ENCODE measurements at places on chromosomes 7 and 10. TPM values are rescaled to one million over a fixed set of nuclear protein-coding genes. Genes with fewer than 3 reads are reported as not detected.

DNA sequence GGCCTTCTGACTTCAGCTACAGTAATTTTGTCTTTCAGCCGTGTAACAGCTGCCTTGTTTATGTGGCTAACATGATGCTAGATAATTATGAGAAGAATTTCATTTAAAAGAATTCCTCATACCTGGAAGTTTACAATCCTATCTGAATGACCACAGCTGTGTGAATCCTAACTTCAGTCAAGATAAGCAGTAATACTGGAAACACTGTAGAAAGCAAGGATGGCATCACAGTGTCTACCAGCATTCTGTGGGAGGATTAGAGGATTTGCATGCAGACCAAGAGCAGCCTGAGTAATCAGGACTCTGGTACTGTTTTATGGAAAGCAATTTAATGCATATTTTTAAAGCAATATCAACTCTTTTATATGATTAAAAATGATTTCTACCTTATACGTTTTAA is 282.4 kb downstream of the EXOC4 start:
- no peak for DNase-seq

GRCh38 chr10:11754173-11754572 is 12.0 kb downstream of the ECHDC3 start:
- DNase-seq = no peak

GRCh38 chr10:13765641-13766341 is 179.0 kb downstream of the PRPF18 start:
- no peak for DNase-seq

Gene RELN
- 7.4 TPM for total RNA-seq

DNA sequence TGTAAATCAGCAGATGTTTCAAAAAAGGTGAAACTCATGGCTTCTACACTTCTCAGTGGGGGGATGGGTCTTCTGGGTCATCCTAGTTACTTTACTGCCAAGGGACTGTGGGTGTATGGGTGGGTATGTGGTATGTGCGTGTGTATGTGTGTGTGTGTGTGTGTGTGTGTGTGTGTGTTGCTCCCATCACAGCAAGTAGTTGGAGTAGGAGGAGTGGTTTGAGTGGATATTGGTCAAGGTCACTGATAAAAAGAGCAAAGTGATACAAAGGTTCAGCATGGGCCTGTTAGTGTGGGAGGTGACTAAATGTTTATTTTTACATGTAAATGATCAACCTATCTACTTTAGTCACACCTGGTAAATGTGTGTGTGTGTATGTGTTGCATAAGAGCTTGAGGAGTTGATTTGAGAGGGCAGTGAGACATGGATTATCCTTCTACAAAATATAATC is 11.8 kb upstream of the COBL start:
- no peak for DNase-seq

GRCh38 chr10:14560274-14560673 is 214.4 kb downstream of the FAM107B start:
- no peak for DNase-seq

Gene JAKMIP3
- total RNA-seq = 0.49 TPM

Gene CXCL12
- 112 TPM for total RNA-seq

DNA sequence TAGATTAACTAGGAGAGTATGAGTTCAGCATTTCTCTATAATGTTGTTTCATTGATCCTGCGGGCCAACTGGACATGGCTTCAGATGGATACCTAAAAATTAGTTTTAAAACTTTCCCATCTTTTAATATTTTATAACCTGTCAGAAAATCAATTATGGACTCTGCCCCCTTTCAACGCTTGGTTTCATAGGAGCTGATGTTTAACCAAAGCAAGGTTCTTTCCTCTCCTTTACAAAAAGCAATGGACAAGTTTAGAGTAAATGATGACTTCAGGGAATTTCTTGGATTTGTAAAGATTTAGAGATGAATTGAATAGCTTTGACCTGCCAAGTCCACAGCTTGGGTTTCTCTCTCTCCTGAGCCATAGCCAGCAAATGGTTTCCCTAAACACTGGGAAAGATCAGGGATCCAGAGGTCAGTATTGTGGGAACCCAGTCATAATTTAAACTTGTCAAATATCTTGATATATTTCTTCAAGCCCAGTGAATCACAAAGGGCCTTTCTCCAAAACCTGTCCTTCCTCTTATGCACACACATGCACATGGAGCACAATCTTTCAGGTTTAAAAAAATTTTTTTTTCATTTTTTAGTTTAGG is 177.1 kb downstream of the EVX1 start:
- no peak for DNase-seq

Gene ACTR3C
- total RNA-seq = 24.1 TPM

GRCh38 chr10:86164960-86165630 is 201.5 kb downstream of the GRID1 start:
- no peak for DNase-seq

DNA sequence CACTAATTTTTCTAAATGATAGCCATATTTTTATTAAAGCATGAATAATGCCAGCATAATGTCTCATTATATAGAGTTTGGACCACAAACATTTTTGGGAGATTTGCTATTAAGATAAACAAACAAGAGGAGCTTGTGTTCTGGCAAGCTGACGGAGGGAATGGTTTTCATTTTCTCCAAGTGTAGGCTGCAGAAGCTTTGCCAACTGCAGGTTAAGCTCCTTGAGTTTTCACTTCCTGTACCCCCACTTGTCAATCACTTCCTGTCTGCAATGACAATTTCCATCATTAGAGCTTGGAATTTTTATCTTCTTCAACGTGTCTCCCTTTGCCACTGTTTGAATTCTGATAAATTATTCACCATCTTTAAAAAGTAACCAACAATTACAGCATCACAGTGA is 13.4 kb downstream of the EBF3 start:
- no peak for DNase-seq

Gene FAM25G
- total RNA-seq = not detected

DNA sequence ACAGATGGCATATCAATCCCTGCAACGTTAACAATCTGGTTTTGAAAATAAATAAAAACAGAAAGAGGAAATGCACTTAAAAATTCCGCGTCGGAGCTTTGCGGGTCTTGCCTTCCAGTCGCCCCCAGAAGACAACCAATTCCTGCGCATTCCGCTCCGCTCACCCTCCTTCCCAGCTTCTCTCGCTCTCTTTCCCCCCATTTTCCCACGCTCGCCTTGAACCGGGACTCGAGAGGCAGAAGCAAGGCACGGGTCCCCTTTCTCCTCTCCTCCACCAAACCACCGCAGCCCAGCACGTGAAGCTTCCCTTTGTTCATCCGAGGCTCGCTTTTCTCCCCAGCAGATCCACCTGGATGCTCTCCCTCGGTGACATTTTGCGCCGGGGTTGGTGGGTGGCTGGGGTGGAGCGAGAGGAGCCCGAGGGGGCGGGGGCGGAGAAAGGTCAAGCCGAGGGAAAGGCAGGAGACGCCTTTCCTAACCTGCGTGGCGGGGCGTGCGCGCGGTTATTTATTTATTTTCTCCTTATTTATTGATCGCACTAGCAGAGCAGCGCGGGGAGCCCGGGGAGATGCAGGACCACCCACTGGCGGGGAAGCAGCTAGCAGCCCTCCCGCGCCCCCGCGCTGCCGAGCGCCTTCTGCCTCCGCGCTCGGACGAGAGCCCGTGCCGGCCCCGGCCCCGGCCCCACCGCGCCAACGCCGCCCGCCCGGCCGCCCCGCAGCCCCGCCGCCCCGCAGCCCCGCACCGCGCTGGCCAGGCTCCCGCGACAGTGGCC is at the start of gene KCND2:
Gene KCND2, plus strand, starts transcription at position 475 of the 775 bp plus-strand sequence.
- DNase-seq = no peak

DNA sequence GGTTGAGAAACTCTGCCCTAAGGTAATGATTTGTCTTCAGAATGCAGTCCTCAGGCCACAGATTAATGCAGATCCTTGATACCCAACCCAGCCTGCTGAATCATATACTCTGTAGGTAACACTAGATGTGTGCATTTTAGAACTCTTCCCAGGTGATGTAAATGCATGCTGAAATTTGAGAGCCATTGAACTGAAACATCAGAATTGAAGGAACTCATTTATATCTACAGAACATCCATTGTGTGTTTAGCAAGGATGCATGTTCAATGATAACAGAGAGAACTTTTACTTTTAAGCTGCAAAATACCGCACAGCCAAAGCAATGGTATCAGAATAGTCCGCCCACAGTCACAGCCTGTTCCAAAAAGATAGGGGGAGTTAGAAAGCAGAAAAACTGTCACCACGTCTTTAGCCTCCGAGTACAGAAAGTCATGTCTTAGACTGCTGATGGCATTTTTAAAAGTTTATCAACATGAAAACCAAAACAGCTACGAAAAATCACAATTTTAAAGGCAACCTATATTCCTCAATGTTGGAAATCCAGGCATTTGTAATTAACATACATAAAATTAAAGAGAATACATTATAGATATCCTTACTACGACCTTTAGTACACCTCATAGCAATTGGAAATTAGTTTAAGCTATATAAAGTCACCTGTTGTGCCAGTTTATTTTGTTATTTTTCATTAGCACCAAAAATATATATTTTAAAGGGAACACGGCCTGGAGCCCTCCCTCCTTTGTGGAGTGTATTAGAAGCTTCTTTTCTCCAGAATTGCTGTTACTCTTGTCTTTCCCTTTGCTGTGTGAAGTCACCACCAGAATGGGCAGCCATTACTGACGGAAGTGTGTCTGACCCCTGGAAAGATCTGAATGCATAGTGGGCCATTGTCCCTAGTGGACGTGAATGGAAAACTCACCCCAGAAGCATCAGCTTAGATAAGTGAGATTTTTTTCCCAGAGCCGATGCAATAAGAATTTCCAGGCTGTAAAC is 65.8 kb upstream of the PRKAR2B start:
- DNase-seq = no peak

Gene GIMAP1
- 5.2 TPM for total RNA-seq

DNA sequence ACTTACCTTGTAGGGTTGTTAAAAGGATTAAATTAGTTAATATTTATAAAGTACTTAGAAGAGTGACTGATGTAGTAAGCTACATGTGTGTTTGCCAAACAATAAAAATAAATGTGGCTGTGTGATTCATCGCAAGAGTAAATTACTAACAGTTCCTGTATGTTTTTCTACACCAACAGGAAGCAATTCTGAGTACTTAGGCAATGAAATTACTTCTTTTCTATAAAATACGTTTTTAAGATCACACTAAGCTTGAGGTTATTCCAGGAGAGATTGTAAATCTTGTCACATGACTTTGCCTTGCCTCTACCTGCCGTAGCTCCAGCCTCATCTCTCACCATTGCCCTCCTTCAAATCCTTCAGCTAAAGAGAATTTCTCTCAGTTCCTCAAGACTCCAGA is 18.1 kb upstream of the GSTK1 start:
- DNase-seq = no peak

DNA sequence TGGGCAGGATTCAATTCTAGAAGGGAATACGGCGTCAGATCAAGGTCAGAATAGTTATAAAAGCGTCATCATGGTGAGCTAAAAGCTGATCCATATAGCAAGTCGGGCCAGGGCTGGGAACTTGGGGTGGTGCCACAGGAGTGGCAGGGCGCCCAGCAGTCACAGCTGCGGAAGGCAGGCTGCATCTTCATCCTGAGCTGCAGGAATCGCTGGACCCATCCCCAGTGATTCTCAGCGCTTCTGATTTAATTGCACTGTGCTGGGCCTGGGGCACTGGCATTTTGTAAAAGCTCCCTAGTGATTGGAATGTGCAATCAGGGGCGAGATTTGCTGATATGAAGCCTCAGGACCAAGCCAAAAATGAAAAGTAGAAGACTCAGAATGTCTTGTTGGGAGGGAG is 135.3 kb downstream of the CTTNBP2 start:
- no peak for DNase-seq

Gene SHH
- total RNA-seq = 0.25 TPM

Gene SEMA3A
- total RNA-seq = 3.4 TPM

GRCh38 chr10:125554753-125555152 is 128.2 kb downstream of the TEX36 start:
- no peak for DNase-seq

DNA sequence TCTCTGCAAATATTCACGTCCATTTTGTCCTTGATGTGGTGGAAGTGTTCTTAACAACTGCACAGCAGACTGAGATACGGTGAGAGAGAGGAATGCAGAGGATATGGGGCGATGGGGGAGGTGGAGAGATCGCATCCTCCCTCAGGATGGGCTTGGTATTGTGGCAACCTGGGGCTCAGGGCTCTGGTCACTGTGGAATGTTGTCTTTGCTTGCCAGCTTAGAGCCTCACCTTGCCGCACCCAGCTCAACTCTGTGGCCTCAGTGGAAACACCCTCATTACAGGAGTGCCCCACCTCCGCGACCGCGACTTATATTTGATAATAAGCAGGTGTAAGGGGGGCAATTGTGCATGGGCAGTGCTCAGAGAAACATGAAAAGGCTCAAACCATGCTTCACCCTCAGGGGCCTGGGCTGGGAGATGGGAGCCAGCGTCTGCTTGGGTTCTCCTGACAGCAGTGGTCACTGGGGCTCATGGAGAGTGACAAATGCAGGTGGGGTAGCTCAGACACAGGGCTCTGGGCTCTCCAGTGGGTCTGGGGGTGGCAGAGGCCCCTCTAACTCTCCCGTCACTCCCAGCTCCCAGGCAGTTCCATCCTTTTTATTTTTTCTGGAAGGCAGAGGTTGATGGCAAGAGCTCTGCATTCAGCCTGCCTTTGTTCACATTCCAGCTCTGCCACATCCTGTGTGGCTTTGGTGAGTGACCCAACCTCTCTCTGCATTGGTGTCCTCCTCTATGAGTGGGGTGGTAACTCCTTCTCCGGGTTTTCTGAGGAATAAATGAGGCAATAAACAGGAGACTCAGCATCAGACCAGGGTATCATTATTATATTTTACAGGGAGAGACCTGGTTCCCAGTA is 43.1 kb upstream of the EMX2 start:
- no peak for DNase-seq

Gene PIK3AP1
- total RNA-seq = 5.9 TPM

Gene GFRA1
- total RNA-seq = 57.7 TPM

DNA sequence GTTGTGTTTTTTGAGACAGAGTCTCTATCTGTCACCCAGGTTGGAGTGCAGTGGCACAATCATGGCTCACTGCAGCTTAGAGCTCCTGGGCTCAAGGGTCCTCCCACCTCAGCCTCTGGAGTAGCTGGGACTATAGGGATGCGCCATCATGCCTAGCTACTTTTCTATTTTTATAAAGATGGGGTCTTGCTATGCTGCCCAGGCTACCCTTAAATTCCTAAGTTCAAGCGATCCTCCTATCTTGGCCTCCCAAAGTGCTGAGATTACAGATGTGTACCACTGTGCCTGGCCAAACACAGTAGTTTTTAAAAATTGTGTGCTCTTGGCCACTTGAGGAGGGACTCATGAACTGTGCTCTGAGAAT is 10.6 kb upstream of the TLX1 start:
- DNase-seq = no peak

- DNase-seq = no peak
Measured at GRCh38 chr10:102195296-102195870, 30.7 kb upstream of the ELOVL3 start.

GRCh38 chr10:89299031-89299430 is 2.8 kb upstream of the IFIT2 start:
- no peak for DNase-seq

- DNase-seq = no peak
Measured at GRCh38 chr7:32660936-32661335, 165.6 kb downstream of the AVL9 start.

DNA sequence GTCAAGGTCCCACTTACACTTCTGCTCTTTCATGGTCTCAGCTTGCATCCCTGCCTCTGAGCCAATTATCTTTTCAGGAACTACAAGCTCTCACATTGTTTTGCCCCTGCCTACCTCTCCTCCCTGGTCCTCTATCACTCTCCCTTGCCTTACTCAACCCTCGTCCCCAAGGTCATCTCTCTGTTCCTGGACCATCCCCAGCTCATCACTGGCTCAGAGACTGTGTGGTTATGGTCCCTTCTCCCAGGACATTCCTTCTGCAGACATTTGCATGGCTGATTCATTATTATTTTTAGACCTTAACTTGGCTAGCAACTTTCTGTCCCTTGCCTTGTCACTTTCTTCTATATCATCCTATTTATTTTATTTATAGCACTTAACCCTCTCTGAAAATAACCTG is 17.8 kb upstream of the GPAM start:
- DNase-seq = no peak

All from vagina (tissue), 2 donors.